ENCODE measurements at places on chromosomes 1 and 21.

DNA sequence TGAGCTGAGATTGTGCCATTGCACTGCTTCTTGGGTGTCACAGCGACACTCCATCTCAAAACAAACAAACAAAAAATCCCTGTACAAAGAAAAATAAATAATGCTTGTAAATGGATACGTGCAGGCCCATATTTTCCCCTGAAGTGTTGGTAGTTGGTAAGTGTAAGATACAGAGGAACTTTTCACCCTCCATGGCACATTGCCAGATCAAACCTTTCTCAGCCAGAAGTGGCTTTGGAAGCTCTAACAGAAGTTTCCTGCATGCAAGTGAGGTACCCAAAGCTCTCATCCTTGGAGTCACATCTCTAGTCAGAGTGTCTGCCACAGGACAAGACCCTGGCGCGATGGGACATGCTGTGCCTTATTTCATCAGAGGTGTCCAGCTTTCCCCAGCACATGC lies 7.3 kb downstream of the NDUFV3 start:
- peak; percentile 11 for DNase-seq

- DNase-seq = no peak
Measured at GRCh38 chr1:43293176-43293575, 7.6 kb upstream of the TIE1 start.

GRCh38 chr1:165527251-165528007 lies 16.4 kb upstream of the LRRC52 start:
- no peak for DNase-seq

- DNase-seq = no peak
Measured at GRCh38 chr1:162736184-162736583, 54.3 kb upstream of the HSD17B7 start.

- no peak for DNase-seq
Measured at GRCh38 chr1:215064327-215064726, 18.2 kb upstream of the KCNK2 start.

DNA sequence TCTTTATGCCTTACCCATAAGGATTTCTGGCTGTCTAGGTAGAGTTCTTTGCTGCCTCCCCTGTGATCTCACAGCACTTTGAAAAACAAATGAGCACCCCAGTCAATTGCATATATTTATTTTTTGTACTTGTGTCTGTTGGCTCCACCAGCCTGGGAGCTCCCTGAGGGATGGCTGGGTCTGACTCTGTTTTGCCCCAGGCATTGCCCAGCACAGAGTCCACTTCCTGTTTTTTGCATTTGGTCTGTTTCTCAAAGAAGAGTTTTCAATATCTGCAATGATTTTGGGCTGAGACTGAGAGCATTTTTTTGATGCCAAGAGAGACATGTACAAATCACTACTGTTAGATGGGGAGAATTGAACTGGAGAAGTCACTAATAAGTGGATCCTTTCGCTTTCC lies 125.0 kb downstream of the FOXD2 start:
- no peak for DNase-seq

- no peak for DNase-seq
Measured at GRCh38 chr1:2166695-2167094, 27.9 kb downstream of the FAAP20 start.

GRCh38 chr1:54199765-54200518 lies at the start of the genes CYB5RL and MRPL37:
Gene CYB5RL (minus strand): TSS chr1:54200030. CDS start chr1:54195616, 4,414 bp downstream.
Gene MRPL37 (plus strand): TSS chr1:54200167. CDS start chr1:54200244, 77 bp downstream.
- DNase-seq = peak; percentile 97

DNA sequence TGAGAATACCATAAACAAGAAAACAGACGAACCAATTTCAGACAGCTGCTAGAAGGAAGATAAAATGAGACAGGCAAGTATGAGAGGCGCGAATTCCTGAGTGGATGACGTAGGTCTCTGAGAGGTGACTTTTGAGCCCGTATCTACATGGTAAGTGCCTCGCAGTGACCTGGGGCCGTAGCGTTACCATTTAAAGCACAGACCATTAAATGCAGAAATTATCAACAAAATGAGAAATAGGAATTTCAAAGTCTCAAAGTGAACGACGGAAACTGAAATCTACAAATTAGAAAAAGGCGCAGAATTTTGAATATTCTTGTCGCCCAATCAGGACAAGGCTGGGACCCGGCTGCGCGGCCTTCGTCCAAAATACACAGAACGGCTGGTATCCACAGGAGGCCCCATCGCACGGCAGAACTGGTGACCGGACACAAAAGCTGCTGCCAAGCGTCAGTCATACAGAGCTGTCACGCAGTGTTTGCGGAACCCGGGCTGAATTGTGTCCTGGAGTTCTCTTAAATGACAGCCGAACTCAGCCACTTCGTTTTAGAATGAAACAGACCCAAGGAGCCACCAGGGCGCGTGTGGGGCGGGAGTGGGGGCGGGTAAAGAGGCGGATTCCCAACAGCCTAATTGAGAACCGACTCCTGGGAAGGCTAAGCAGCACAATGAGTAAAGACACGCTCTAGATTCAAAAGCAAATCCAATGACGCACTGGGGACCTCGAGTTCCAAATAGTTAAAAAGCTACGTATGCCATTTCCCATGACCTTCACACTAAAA lies 13.8 kb upstream of the BOLA1 start:
- peak; percentile 94 for DNase-seq

GRCh38 chr1:170662561-170663403 lies 1.1 kb upstream of the PRRX1 start:
- no peak for DNase-seq

GRCh38 chr1:155463865-155464650 lies 98.5 kb downstream of the ASH1L start:
- DNase-seq = no peak

DNA sequence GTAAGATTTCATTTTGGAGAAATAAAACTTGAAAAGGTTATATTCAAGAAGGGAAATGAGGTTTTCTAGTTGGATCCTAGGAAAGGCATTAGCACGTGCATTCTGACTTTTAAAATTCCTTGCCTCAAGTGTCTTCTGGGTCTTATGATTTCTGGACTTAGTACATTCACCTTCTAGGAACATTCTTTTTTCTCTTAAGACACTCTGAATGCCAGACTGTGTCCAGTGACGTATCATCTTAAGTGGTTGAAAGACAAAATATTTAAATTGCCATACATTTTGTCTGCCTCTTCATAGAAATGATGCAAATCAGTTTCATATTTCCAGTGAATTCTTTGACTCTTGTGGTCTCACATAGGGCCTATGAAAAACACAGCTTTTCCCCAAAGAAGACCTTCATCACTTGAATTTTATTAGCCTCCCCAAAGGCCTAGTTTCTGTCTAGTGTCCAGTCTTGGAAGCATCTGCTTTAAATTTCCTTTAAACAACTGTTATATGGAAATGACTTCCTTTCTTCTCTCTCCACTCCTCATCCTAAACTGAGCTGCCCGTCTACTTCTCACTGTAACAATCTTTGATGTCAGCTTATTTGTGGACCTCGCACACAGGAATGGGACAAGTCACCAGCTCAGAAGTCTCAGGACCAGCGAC lies 187.2 kb downstream of the HLX start:
- no peak for DNase-seq

- DNase-seq = no peak
Measured at GRCh38 chr21:23162198-23162946, 2164.2 kb downstream of the NCAM2 start.

- peak; percentile 69 for DNase-seq
Measured at GRCh38 chr1:201792534-201793305, 36.2 kb upstream of the IPO9 start.

- DNase-seq = peak; percentile 56
Measured at GRCh38 chr1:87334351-87335174, 5.9 kb downstream of the LMO4 start.

DNA sequence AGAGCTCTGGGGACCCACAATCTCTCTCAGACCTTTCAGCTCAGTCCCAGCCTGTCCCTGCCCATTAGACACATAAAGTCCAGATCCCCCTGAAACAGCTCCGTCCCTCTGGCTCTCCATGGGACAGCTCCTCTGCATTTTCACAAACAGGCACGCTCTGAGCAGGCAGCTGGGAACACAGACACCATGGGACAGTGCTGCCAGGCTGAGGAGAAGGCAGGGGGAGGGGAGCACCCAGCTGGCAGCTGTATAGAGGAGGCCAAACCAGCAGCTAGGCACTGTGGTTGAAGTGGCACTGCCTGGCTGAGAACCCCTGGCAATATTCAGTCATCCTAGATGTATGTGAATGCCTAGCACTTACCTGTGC lies 2.0 kb downstream of the TMEM63A start:
- DNase-seq = no peak

GRCh38 chr1:166418344-166418933 lies 251.6 kb upstream of the FAM78B start:
- no peak for DNase-seq

GRCh38 chr21:44854391-44854663 lies 19.2 kb downstream of the PTTG1IP start:
- DNase-seq = peak; percentile 89

- peak; percentile 66 for DNase-seq
Measured at GRCh38 chr1:15676688-15677661, 7.1 kb upstream of the PLEKHM2 start.

DNA sequence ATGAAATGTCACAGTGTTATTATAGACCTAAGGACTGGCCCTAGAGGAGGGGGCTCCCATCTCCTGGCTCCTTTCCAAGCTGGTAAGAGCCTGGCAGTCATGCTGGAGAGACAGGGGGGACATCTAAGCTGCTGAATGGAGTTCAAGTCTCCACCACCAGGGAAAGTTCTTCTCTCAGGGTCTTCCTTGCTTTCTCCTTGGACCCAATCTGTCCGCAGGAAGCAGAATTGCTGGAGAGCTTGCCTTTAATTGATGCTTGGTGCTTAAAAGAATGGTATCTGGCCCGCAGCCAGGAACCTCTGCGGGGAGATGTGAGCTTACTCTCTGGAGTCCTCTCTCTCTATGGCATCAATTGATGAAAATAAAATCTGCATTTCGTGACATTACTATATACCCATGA lies 25.1 kb downstream of the IRF2BP2 start:
- DNase-seq = peak; percentile 20

- no peak for DNase-seq
Measured at GRCh38 chr1:7606096-7606495, 165.0 kb upstream of the VAMP3 start.

DNA sequence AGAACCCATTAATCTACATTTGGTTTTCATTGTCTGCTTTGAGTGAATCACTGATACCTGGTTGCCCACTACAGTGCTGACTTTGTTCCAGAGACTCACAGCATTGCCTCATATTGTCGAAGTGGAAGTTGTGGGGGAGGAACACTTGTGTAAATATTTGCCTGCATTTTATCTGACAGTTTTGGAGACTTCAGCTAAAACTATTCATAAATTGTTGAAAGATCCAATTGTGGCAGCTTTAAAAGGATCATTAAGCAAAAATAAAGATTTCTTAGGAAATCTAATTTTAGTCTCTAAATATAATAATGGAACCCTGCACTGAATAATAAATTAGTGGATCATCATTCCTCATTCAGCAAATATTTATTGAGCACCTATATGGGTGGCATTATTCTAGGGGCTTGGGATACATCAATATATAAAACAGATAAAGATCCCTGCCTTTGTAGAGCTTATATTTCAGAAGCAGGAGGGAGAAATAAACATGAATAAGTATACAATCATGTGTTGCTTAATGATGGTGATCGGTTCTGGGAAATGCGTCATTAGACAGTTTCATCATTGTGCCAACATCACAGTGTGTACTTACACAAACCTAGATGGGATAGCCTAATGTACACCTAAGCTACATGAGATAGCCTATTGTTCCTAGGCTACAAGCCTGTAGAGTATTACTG lies 73.5 kb downstream of the OSBPL9 start:
- DNase-seq = no peak

DNA sequence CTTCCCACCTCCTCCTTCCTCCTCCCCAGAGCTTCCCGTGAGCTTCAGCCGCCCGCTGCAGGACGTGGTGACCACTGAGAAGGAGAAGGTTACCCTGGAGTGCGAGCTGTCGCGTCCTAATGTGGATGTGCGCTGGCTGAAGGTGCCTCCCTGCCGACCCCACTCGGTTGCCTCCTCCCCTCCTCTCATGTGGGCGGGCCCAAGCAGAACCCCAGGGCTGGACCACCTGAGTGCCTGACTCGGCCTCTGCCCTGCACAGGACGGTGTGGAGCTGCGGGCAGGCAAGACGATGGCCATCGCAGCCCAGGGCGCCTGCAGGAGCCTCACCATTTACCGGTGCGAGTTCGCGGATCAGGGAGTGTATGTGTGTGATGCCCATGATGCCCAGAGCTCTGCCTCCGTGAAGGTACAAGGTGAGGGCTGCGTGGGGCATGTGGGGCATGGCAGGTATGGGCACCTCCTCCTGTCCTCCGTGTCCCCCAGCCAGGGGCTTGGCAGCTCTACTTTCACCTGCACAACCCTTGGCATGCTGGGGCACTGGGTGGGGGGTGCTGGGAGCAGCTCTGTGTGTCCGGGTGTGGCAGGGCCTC lies 69.2 kb downstream of the OBSCN start:
- DNase-seq = no peak

- no peak for DNase-seq
Measured at GRCh38 chr21:34055615-34056014, 17.8 kb upstream of the MRPS6 start.

DNA sequence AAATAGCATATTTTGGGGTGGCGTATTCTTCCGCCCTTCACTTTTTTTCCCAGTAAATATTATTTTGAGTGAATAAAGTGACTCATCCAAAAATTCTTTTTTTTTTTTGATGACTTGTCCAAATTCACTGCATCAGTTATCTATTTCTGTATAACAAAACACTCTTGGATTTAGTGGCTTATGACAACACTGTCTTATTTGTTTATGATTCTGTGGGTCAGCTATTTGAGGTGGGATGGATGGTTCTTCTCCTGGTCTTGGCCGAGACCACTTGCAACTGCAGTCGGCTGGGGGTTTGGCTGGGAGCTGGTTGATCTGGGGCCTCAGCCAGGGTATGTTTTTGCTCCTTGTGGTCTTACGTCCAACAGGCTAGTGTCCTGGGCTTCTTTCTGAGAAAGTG lies 39.9 kb upstream of the SRSF10 start:
- DNase-seq = no peak

Data from erythroblast (primary cell).